ENCODE measurements at places on chromosomes 2 and 18.

GRCh38 chr2:209044307-209044706, 379.5 kb upstream of the MAP2 start:
- DNase-seq, result no peak

DNA sequence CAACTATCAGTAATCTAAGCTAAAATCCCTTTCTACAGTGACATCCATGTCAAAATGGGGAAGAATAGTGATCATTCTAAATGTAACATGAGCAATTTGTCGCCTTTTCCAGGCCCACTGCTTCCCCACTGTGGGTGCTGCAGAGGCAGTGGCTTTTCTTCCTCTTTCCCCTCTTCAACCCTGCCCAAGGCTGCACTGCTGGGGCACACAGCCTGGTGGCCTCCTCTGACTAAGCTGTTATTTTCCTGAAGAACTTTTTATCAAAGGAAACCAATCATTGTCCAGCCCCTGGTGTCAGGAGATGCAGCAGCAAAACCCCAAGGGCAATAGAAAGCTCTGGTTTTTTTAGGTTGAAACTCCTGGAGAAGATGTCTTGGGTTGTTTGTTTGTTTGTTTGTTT, 117.6 kb upstream of the KLF7 start:
- DNase-seq, result no peak

- DNase-seq, result no peak
Measured at GRCh38 chr18:9178557-9178956, 42.0 kb downstream of the ANKRD12 start.

DNA sequence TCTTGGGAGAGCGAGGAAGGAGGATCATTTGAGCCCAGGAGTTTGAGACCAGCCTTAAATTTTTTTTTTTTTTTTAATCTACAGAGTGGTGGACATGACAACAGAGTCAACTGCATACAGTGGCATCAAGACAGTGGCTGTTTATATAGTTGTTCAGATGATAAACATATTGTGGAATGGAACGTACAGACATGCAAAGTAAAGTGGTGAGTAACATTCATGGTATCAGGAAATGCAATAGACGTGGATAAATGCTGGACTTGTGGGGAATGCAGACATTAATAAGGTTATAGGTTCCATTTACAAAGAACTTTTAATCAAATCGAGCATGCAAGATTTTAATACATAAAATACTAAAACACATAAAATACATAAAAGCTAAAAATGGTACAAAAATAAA, 11.9 kb downstream of the WDR43 start:
- DNase-seq, result no peak

DNA sequence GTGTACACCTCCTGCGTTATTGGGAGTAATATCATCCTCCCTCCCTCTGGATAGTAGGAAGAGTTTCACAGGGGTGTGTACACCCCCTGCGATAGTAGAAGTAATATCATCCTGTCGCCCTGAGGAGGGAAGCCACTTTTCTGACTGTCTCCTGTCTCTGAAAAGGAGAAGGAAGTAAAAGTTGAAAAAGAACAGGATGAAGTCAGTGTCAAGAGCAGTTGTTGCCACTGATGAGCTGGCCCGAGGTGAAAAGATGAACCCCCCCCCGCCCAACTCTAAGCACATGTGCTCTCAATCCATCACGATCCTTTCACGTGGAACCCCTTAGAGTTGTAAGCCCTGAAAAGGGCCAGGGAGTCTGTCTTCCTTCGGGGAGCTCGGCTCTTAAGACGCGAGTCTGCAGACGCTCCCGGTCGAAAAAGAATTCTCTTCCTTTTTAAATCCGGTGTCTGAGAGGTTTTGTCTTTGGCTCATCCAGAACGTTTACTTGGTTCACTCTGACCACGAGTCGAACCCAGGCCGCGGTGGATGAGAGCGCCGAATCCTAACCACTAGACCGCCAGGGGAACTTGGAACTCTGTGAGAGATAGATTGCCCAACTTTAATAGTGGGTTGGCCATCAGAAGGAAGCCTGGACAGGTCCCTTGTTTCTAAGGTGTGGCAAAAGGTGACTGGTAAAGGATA, 22.4 kb upstream of the NAGK start:
- DNase-seq, result no peak

GRCh38 chr2:195319112-195319460, 337.9 kb upstream of the SLC39A10 start:
- DNase-seq, result no peak

GRCh38 chr2:158904627-158905177, 63.7 kb upstream of the TANC1 start:
- DNase-seq, result no peak

DNA sequence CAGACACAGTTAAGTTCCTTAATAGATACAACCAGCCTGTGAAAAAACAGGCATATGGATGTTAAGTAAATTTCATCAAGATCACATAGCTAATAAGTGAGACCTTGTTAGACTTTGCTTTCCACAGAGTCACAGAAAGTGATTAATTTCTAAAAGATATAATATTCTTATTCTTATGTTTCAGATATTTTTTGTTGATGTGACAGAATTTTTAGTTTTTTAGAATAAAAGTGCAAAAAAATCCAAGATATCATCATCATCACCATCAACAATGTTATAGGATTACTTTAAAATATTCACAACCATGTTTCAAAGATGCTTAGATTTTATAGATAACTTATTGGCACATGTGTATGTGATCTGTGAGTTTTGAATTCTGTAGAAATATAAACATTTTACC, 132.3 kb upstream of the ITGA4 start:
- no peak for DNase-seq

GRCh38 chr2:130372833-130373807, 17.3 kb downstream of the PTPN18 start:
- no peak for DNase-seq

DNA sequence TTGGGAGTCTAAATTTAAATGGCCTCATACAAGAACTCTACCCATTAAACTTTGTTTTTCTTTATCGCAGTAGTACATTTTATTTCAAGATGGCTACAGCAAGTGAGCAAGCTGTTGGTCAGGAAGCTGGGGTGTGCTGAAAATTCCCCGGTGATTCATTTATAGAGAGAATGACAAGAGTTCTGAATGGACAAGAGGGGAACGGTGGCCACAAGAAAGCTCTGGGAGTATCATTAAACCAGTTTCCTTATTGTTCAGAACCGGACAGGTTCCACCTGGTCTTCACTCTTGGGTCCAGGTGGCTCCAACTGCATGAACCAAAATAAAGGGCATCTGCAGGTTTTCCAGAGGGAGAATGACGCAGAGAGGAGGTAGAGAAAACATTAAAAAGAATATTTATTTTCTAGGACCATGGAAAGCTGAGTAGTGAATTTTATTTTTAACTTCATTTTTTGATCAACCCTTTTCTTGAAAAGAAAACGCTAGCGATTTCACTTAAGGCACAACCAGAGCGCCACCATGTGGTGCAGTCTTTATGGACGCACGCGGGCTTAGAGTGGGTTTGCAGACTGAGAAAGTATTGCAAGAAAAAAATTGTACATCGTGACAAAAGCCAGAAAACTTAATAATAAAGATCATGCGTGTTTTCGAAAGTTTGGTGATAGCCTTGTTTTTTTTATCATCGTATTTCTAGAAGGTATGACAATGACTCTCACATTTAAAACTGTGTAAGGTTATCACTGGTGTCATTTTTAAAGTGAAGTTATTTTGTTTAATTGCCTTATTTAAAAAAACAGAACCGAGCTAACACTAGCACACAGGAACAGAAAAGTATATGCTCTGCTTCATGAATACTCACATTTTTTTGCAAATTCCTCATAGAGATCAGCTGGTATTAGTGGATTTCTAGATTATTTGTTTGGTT, 97.9 kb upstream of the NOL4 start:
- peak; percentile 41 for DNase-seq

- no peak for DNase-seq
Measured at GRCh38 chr2:167404627-167405284, 516.5 kb downstream of the XIRP2 start.

Measured in GM12864 (cell line).